ENCODE measurements at places on chromosomes 5 and 9. TPM values are rescaled to one million over a fixed set of nuclear protein-coding genes. Genes with fewer than 3 reads are reported as not detected.

DNA sequence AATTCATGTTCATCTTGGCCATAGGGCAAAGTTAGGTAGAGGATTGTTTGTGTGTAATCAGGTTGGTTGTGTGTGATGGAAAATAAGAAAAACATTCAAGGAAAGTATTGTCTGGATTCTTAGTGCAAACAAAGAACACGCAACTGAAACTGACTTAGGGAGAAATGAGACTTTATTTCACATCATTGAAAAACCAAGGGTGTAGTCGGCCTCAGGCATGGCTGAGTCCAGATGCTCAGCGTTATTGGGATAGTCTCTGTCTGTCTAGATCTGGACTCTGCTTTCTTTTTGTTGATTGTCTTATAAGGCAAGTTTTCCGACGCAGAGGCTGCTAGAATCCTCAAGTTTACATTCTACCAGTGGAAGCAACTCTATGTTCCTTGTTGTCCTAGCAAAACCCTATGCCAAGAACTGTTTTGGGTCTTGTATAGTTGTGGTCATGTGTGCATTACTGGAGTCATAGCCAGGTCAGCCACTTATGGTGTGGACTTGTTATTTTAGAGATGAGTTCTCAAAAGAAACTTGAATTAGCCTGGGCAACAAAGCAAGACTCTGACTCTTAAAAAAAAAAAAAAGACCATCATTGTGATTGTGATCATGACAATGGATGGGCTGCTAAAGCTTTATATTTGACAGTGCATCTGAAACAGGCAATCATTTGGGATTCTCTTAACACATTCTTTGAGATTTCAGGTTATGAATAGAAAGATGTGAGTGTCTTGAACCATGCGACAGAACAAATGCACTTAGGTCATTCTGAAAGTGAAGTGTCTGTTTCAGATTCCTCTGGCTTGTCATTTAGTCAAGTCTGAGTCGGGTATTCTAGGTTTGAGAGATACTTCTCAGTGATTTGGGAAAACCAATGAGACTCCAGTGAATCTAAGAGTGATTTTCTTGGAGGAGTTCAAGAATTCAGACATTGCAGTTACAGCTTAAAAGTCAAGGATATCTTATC, 82.6 kb downstream of the DOCK2 start:
- DNase-seq, result no peak

- no peak for DNase-seq
These were observed 80.3 kb downstream of the RXRA start for GRCh38 chr9:134406366-134407120.

GRCh38 chr9:78221425-78221824, 14.4 kb upstream of the CEP78 start:
- DNase-seq, result no peak

DNA sequence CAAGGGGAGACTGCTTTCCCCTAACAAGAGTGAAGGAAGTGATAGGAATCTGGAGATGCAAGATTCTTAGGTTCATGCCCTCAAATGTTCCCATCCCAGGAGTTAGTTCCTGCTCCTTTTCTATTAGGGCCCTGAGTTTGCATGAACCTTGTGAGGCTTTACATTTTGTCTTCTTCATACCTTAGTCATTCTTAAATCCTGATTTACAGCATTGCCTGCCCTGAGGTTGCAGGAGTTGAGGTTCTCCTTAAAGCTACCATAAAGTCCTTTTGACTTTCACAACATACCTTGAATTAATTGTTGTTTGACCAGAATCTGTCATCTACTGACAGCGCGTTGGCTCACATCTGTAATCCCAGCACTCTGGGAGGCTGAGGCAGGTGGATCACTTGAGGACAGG, 151.5 kb upstream of the ABCA1 start:
- no peak for DNase-seq

DNA sequence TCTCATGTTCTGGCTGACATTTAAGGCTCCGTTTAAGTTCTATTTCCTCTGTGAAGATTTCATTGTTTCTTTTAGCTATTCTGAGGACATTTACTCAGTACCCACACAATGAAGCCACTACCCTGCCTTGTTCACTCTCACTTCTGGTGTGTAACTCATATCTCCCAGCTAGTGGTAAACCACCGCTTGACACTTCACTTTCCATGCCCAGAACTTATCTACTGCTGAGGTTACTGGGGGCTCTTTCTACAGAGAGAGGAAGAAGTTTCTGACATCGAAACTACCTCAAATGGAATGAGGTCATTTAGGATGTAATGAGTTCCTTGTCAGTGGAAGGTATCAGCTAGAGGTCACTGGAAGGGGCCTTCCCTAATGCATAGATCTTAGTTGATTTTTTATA, 501.5 kb downstream of the DMAC1 start:
- DNase-seq, result no peak

GRCh38 chr5:107858324-107858723, 187.6 kb upstream of the EFNA5 start:
- no peak for DNase-seq

DNA sequence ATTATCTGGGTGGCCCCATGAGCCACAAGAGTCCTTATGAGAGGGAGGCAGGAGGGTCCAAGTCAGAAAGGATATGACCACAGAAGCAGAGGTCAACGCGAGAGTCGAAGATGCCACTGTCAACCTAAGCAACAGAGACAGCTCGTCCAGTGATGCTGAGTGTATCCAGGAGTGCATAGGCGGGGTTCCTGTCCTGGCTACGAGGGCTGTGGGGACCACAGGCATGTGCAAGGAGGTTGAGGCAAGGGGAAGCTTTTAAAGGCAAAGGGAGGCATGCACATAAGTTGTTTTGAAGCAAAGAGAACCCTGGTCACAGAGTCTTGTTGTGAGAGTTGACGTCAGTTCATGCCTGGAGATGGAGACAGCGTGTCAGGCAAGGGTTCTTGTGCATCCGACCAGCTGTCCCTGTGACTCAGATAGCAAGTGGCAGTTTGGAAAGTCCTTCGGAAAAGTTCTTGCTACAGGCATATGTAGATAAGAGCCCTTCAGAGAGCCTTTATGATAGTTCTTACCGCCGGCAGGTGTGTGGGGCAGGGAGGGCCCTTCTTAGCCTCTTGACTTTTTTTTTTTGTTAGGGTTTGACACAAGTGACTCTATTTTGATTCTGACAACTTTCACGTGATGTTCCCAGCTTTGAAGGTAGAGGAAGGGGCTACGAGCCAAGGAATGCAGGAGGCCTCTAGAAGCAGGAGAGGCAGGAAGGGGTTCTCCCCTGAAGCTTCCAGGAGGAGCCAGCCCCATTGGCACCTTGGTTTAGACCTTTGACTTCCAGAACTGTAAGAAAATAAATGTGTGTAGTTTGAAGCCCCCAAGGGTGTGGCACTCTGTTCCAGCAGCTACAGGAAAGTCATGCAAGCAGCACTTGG, 66.0 kb upstream of the FCN1 start:
- DNase-seq, result no peak

DNA sequence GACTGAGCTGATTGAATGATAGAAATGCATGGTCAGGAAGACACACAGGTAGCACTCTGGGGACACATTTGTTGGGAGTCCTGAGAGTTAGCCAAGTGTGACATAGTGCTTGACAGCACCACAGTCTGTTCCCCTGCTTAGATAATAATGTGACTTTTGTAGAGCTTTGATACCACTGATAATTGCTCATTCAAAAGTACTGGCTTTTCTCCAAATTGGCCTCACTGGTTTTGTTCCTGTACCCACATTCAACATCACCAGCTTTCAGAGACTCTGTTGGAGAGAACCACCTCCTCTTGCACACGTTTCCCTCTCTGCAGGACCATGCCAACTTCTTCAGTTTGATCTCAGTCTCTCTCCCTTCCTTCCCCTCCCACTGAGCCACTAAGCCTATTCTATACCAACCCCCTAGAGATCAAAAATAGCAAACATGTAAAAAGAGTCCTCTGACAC, 52.5 kb upstream of the IL7R start:
- no peak for DNase-seq

DNA sequence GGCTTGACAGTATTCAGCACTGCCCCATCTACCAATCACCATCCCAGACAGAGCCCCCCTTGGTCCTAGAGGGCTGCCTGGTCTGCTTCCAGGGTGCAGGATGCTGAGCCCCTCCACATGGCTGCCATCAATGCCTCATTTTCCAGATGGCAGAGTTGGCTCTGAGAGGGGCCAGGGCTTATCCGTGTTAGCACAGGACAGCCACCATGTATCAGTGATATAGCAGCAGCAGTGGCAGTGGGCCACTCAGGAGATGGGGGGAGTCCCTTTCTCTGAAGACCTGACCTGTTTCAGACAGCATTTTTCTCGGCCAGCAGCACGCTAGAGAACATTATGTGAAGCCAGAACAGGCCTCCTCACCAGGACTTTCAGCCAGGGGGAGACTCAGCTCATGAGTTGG, 1.6 kb upstream of the SMIM32 start:
- DNase-seq, result no peak

- no peak for DNase-seq
These were observed 112.6 kb upstream of the ZNF608 start for GRCh38 chr5:124859027-124859426.

The AJM1 gene
- polyA plus RNA-seq, result 0.71 TPM
